ENCODE measurements at places on chromosomes 4 and X.

- no peak for DNase-seq
These were observed 105.2 kb downstream of the NEUROG2 start for GRCh38 chr4:112410804-112411203.

GRCh38 chr4:18297684-18298083, 276.1 kb upstream of the LCORL start:
- no peak for DNase-seq

DNA sequence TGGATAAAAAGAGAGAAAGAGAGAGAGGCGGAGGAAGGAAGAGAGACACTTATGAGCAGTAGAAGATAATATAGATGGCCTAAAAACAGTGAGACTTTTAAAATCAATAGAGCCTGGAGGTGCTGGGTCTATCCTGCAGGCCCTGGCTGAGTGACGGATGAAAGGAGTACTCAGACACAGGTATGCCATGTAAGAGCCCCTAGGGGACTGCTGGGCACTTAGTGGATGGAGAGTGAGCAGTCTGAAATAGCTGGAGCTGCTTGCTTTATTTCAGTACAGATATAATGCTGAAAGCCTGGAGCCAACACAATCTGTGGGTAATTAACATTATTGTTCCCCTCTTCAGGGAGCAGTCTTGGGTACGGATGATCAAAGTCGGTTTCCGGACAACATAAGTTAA, 578.6 kb downstream of the SPOCK3 start:
- DNase-seq = no peak

GRCh38 chr4:1469043-1469442, 62.8 kb upstream of the NKX1-1 start:
- no peak for DNase-seq

GRCh38 chr4:157957905-157958304, 214.9 kb downstream of the GASK1B start:
- no peak for DNase-seq

- DNase-seq = no peak
These were observed 36.5 kb upstream of the PPM1K start for GRCh38 chr4:88320780-88321373.

- no peak for DNase-seq
These were observed 4.1 kb downstream of the PITX2 start for GRCh38 chr4:110618581-110619462.

GRCh38 chr4:150821641-150822040, 193.4 kb downstream of the LRBA start:
- DNase-seq = no peak

- no peak for DNase-seq
These were observed 149.8 kb upstream of the TENM3 start for GRCh38 chr4:182093431-182093831.

DNA sequence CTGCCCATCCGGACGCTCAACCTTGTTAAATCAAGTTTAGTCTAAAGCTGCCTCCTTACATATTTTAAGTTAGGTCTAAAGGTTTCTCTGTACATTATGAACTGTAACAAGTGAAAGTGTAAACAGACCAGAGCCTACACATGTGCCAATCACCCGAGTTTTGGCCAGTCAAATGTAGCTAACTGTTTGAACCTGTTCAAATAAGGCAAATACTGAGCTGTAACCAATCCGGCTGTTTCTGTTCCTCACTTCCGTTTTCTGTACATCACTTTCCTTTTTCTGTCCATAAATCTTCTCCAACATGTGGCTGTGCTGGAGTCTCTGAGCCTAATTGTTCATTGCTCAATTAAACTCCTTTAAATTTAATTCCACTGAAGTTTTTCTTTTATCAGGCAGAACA, 113.3 kb upstream of the SHISA3 start:
- no peak for DNase-seq

DNA sequence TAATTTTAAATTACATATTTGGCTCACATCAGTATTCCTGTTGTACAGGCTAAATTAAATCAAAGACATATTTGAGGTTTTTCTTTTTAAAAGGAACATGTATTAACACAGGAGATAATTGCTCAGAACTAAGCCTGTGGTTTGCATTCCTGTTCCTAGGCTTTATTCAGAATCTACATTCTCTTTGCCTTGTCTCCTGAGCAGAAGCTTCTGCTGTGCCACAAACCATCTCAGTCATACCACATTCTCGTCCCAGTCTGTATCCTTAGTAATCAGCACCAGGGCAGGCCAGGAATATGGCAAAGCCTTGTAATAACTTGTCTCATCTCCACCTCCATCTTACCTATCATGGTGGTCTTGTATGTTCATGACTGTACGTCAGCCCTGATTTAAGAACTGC, 162.8 kb downstream of the ARHGAP24 start:
- no peak for DNase-seq

GRCh38 chrX:78452356-78452755, 124.9 kb upstream of the CYSLTR1 start:
- DNase-seq = no peak

DNA sequence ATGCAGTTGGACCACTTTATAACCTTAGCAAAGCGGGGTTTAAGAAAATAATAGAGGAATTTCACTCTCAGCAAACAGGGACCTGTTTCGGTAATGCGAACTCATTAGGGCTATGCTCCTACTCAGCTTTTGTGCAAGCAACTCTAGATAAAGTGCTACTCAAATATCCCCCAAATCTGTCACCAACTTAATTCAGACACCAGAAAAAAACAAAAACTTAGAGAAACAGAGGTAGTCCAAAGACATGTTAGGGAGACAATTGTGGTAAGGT, 123.0 kb downstream of the CAMK2D start:
- DNase-seq = no peak

- no peak for DNase-seq
These were observed 70.2 kb upstream of the ZNF518B start for GRCh38 chr4:10527438-10527837.

GRCh38 chr4:161992317-161992716, 171.5 kb downstream of the FSTL5 start:
- no peak for DNase-seq

DNA sequence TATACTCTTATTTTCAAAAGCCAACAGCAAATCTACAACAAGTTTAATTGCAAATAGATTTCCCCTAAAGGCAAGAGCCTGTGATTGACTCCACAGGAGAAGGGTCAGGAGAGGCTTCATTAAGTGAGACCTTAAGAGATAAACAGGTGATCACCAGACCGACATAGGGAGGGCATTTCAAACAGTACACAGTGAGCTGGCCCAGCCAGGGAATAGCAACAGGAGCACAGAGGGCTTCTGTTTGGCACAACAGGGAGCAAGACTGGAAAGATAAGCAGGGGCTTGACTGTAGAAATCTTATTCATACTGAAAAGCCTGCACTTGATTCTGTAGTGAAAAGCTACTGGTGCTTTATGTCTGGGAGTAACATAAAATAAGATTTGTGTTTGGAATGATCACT, 3.9 kb downstream of the RUFY3 start:
- DNase-seq = no peak

GRCh38 chr4:79920163-79920853, 152.7 kb downstream of the ANTXR2 start:
- DNase-seq = no peak

DNA sequence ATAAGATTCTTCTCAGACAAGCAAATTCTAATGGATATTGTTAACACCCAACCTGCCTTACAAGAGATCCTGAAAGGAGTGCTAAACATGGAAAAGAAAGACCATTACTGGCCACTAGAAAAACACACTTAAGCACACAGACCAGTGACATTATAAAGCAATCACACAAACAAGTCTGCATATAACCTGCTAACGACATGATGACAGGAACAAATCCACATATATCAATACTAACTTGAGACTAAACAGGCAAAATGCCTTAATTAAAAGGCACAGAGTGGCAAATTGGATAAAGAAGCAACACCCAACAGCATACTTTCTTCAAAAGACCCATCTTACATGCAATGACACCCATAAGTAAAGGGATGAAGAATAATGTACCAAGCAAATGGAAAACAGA, 100.5 kb upstream of the PCDH18 start:
- no peak for DNase-seq
